ENCODE measurements at places on chromosomes 1 and 21.

DNA sequence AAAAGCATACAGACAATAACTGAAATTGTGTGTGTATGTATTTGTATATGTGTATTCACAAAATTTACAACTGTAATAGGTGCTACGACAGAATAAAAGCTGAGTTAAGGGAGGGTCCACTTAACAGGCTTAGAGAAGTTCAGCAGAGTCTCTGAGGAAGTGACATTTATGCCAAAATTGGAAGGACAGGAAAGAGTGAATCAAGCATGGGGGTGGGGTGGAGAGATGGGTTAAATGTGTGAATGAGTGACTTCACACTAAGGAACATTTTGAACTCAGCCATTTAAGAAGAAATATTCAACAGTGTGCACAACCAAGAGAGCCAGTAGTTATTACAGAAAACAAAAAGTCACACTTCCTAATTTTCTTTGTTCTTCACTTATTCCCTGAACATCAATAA is 53.8 kb upstream of the RGS1 start:
- DNase-seq: no peak

DNA sequence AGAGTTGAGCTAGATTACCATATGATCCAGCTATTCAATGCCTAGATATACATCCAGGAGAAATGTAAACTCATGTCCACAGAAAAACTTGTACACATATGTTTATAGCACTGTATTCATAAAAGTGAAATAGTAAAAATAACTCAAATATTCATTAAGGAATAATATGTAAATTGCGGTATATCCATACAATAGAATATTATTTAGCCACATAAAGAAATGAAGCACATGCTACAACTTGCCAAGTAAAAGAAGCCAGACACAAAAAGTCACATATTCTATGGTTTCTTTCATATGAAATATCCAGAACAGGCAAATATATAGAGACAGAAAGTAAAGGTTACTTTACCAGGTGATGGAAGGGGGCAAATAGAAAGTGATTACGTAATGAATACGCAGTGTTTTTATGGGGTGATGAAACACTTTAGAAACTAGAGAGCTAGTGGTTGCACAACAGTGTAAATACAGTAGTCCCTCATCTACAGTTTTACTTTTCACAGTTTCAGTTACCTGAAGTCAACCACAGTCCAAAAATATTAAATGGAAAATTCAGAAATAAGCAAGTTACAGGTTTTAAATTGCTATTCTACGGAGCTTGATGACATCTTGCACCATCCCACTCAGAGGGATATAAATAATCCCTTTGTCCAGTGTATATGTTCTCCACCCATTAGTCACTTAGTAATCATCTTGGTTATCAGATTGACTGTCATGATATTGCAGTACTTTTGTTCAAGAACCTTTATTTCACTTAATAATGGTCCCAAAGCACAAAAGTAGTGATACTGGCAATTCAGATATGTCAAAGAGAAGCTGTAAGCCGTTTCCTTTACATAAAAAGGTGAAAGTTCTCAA is 62.3 kb downstream of the ZNF644 start:
- no peak for DNase-seq

- no peak for DNase-seq
Observed at GRCh38 chr1:59360170-59360569, 63.3 kb downstream of the FGGY start.

- no peak for DNase-seq
Observed at GRCh38 chr1:166675213-166675612, 164.1 kb upstream of the POGK start.

- DNase-seq: no peak
Observed at GRCh38 chr1:46413596-46413985, 19.5 kb downstream of the FAAH start.

GRCh38 chr1:184326278-184326677 is 60.6 kb upstream of the C1orf21 start:
- no peak for DNase-seq

GRCh38 chr1:63248216-63248615 is 74.2 kb upstream of the FOXD3 start:
- DNase-seq: no peak

- no peak for DNase-seq
Observed at GRCh38 chr1:216883518-216883917, 160.3 kb upstream of the ESRRG start.

- no peak for DNase-seq
Observed at GRCh38 chr1:51410568-51411460, 80.5 kb upstream of the TTC39A start.

- no peak for DNase-seq
Observed at GRCh38 chr1:153773096-153773921, 1.9 kb upstream of the SLC27A3 start.

DNA sequence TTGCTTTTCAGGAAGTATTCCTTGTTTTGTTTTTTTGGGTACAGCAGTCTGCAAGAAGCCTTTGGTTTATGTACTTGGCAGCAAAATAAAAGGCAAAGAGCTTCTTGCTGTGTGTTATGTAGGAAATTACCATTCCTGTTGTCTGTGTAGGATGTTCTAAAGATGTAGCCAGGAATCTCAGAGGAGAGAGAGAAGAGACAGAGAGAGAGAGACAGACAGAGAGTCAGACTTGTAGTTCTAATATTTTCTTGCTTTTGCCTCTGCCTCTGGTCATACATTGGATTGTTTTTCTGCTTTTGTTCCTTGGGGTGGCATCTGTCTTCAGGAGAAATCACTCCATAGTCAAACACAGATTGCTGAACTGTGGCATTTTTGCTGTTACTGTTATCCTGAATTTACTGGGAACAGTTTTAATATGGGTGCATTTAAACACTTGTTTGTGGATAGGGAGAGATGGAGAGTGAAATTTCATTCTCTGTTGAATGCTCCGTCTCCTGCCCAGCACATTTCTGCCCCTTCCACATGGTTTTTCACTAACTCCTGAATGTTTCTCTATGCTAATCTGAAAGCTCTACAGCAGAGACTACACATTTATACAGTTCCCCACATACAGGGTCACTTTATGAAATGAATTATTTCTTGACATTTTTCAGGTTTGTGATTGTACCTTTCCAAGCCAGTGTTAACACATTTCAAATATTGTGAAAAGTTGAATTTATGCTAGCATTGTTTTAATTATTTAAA is 49.8 kb downstream of the POU2F1 start:
- no peak for DNase-seq

DNA sequence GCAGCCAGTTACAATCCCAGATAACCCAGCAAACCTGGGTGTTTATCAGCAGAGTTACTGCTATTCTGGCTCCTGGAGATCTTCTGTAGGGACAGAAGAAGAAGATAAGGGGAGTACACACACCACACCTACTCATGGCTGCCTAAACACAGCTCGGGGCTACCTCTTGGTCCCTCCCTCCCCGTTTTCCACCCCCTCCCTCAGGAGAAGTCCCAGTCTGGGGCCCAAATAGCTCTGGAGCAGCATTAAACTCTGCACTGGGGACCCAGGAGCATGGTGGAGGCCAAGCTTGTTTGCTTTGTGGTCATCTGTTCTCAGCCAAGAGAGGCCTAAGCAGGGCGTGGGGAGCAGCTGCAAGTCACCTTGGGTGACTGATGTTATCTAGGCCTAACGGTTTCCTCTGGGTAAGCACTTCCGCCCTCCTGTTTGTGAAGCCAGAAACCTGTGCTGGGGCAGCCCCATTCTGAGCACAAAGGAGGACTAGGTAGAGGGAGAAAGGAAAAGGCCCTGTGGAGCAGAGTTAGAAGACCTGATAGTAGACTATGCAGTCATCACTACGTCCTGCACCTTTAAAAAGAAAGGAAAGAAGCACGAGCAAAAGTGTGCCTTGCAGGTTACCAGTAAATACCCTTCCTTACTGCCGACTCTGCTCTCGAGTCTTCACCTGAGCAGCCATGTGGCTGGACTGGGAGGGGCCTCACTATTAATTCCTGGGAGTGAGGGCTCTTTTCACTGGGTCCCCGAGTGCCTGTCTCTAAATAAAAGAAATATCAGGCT is 2.0 kb upstream of the RCSD1 start:
- DNase-seq: peak; percentile 45

DNA sequence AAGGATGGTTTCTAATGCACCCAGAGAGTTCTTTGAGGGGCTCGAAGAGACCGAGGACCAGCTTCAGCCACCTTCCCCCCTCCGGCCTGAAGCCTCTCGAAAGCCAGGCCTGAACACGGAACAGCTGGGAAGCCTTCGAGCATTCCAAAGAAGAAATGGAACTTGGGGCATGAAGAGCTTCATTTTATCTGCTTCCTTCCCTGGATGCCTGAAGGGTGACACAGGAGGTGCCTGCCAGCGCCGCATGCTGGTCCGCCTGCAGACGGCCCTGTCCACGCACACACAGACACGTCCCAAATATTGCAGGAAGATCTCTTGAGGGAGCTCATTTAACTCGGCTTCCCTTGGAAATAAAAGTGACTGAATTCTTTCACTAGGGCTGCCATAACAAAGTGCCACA is 73.7 kb downstream of the TOMM20 start:
- DNase-seq: no peak
